Activated CD4-positive, alpha-beta T cell treated with anti-CD3 and anti-CD28 coated beads, Interleukin-2, amount 50 U/mL, for 24 hours (primary cell): ENCODE measurements at places on chromosomes 7 and 10.

- no peak for DNase-seq
Observed at GRCh38 chr10:43390333-43390732, 18.7 kb downstream of the HNRNPF start.

DNA sequence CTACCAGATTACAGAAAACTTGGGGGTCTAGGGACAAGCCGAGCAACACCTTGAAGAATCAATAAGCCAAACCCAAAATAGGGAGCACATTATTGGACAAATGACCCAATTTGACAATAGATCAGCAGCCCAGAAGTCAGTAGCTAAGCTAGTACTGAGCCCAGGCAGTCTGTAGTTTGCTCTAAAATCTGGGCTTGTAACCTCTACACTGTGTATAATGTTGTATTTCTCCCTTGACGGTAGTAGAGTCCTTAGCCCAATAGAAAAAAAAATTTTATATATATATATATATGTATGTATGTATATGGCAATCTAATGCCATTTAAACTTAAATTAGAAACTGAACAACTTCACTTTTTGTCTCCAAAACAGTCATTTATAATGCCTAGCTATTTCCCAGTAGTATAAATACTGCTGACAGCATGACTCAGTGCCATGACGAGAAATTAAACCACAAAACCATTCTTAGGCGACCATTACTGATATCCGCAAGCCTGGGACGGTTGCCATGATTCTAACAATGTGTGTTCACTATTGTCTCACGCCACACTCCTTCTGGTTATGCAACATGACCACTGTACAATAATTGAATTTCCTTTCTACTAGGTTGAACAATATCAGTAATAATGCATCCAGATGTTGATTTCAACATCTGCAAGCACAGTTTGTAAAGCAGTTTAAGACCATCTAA, 110.5 kb downstream of the IPMK start:
- no peak for DNase-seq

GRCh38 chr7:151821226-151821625, 55.7 kb downstream of the PRKAG2 start:
- DNase-seq = no peak

DNA sequence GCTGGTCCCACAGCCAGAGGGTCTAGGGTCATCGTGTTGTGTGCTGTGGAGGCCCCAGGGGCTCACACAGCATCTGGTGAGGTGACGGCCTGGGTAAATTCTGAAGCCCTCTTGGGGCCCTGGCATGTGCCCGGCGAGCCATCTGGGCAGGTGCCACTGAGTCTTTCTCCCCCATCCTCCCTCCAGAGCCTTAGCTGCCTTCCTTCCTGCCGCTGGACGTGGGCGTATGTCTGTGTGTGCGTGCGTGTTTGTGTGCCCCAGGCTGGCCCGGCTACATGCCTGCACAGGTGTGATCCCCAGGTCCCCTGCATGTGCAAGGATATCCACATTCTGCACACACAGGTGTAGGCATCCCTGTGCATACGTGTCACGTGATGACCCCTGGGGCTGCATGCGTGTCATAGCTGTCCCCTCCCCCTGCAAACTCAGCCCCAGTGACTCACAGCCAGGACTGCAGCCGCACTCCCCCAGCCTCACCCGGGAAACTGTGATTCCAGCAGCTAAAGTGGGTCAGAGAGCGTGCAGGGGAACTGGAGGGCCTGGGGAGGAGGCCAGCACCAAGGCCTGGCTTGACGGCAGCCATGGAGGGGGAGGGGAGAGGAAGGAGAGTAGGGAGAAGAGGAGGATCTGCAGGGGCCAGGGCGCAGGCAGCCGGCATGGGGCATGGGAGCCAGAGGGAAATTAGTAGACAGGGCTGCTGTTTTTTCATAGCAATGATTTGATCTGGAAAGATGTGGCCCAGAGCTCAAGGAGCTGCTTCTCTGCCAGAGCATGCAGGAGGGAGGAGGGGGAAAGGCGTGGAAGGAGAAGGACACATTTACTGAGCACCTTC, 46.4 kb downstream of the ELFN1 start:
- DNase-seq = no peak

DNA sequence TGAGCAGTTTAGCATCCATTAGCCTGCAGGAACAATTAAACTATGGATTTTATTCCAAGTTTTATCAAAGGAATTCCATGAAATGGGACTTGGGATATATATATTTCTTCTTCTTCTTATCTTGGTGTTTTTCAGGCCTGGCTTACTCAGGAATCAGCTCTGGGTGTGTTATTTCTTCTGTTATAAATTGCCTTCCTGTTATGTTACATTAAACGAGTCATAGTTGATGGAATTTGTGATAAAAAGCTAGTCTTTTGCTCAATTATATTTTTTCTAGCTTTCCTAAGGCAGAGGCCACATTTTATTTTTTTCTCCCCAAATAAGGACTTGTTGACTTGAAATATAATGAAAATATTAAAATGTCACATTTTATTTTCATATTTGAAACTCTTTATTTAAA, 141.3 kb downstream of the EPC1 start:
- DNase-seq = no peak

- DNase-seq = no peak
Observed at GRCh38 chr10:95787447-95787846, 31.5 kb downstream of the ENTPD1 start.

DNA sequence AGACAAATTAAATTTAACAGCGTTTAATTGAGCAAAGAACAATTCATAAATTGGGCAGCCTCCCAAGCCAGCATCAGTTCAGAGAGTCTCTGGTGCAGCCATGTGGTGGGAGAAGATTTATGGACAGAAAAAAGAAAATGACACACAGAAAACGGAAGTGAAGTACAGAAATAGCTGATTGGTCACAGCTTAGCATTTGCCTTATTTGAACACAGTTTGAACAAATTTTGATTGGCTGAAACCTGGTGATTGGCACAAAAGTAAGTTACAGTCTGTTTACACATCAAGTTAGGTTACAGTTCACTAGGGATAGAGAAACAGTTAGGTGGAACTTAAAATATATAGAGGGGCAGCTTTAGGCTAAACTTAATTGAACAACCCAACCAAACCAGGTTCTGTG, 720.1 kb downstream of the TYW1 start:
- no peak for DNase-seq

DNA sequence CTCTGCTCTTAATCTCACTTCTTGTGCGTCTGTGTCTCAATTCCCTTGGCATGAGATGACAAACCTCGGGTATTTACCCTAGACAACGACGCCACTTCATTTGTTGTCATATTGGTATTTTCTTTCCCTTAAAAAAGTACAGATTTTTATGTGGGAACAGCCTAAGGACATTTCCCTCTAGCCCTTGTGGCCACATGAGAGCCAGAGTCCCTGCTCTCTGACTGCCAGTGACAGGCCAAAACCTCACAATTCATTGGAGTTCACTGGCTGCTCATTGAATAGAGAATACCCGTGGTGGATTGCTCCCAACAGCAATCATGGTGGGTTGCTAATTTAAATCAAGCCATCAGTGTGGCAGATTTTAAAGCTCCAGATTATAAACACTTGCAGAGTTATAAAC, 191.3 kb upstream of the FAM3C start:
- DNase-seq = no peak

DNA sequence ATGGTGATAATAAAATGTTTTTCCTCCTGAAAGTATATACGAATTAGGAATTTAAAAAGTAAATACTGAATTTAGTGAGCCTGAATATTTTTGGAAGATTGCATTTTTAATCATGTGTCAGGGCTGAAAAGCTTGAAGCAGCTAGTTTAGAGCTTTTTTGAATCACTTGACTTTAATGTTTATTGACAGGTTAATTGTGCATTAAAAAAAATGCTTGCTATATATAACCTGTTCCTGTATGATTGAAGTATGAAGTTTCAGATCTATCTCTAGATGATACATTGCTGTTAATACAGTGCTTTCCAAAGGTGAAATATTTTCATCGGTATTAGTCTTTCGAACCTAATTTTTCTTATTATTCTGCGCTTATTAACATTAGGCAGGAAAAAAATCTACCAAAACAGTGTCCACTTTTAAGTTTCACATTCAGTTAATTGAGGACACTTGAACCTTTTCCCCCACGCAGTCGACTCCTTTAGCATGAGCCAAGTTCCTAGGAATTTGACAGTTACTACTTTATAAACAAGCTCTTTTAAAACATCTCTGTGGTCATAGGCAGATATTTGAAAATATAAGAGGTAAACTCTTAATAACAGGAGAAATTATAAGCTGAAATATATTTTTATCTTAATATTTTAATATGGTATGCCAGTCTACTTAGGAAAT, 187.1 kb downstream of the MLLT10 start:
- DNase-seq = no peak

- no peak for DNase-seq
Observed at GRCh38 chr7:7351832-7352231, 169.5 kb downstream of the C1GALT1 start.

- DNase-seq = no peak
Observed at GRCh38 chr7:159020987-159021386, 123.7 kb downstream of the VIPR2 start.

- DNase-seq = no peak
Observed at GRCh38 chr10:123202506-123202905, 48.3 kb downstream of the BUB3 start.

- no peak for DNase-seq
Observed at GRCh38 chr10:80410578-80411145, 2.3 kb downstream of the PRXL2A start.

DNA sequence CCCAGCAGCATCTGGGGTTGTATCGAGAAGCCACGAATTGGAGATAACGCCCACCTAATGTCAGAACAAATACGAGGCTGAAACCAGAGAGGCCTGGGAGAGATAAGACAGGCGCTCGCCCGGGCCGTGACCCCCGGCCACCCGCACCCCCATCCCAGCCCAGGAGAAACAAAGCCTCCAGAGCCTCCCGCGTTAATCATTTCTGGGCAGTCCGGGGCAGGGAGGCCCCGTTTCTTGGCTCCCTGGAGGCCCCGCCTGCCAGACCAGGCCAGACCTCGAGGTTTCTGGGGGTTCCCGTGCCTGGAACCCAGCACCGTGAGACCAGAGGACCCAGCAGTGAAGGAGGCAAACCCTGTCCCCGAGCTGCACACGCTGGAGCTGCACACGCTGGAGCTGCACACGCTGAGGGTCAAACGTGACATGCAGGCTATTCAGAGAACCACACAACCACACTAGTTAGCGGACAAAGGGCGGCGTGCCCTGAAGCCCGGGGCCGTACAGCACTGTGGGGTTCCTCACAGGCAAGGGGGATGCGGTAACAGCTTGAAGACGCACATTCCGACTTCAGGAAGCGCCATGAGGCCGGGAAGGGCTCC, 53.4 kb downstream of the FOXL3 start:
- no peak for DNase-seq

GRCh38 chr10:89129911-89130310, 77.2 kb downstream of the CH25H start:
- DNase-seq = no peak

GRCh38 chr10:23535381-23535780, 96.5 kb downstream of the OTUD1 start:
- DNase-seq = no peak

- DNase-seq = no peak
Observed at GRCh38 chr7:234051-234707, 41.8 kb downstream of the FAM20C start.

DNA sequence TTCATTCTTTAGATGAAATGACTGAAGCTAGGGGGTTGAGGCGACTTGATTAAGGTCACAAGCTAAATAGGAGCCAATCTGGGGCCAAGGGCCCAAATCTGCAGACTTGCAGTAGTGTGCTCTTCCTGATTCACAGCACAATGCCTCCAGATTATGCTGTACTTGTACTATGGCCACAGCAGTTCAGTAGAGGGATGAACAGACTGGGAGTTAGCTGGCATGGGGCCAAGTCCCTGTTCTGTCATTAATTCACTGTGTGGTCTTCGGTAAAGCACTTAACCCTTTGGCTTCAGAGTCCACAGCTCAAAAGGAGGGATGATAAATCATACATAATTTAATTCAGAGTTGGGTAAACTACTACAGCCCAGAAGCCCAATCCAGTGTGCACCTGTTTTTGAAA, 196.8 kb downstream of the XPNPEP1 start:
- no peak for DNase-seq

DNA sequence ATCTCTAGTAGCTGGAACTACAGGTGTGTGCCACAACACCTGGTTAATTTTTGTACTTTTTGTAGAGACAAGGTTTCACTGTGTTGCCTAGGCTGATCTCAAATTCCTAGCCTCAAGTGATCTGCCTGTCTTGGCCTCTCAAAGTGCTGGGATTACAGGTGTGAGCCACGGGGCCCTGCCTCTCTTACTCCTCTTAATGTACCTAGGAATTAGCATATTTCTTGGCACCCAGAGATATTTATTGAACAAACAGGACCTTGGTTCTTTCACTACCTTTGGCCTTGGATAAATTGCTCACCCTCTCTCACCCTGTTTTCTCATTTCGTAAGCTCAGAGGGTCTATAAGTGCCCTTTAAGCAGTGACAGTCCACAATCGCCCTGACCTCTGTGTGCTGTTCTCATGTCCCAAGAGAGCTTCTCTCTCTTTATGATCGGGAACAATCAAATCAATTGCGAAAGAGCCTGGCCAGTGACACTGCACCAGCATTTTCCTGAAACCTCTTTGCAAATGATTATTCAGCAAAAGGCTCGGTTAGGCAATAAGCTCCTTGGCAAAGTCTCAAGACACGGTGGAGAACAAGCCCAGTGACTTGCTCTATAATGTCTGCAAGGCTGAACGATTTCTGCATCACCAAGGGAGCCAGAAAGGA, 117.7 kb downstream of the APBB1IP start:
- no peak for DNase-seq

GRCh38 chr7:79282882-79283602, 170.4 kb downstream of the MAGI2 start:
- DNase-seq = no peak

- DNase-seq = no peak
Observed at GRCh38 chr10:113552701-113553100, at the start of gene HABP2. HABP2 (plus strand) TSS chr10:113553053; CDS start chr10:113553122, 69 bp downstream.

DNA sequence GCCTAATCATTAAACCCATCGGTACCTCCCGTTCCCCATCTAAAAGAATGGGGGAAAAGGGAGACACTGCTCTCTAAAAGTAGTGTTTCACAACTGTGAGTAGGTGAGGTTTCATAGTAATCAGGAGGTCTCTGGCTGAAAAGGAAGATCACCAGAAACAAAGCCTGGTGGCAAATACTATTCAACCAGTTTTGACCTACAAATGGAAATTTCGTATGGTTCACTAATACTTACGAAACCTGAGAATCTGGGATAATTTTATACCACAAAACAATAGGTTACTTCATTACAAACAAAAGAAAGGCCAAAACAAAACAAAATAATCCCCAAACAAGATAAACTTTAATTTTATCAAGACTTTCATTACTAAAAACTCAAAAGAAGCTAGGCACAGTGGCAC, 28.4 kb upstream of the ANLN start:
- no peak for DNase-seq

DNA sequence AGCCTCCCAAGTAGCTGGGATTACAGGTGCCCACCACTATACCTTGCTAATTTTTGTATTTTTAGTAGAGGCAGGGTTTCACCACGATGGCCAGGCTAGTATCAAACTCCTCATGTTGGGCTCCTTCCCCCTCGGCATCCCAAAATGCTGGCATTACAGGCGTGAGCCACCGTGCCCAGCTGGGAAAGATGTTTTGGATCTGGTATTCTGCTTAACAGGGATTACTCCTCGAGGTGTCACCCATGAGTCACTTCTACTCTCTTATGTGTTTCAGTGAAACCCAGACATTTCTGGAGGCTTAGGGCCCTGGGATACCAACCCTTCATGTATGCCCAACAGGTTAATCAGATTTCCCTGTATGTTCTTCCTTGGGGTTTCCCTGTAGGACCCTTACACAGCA, 11.8 kb upstream of the OPN4 start:
- no peak for DNase-seq

- no peak for DNase-seq
Observed at GRCh38 chr7:92729172-92729571, 107.2 kb downstream of the CDK6 start.
